Foreskin keratinocyte (primary cell): ENCODE measurements at places on chromosomes 3 and 15. TPM values are rescaled to one million over a fixed set of nuclear protein-coding genes. Genes with fewer than 3 reads are reported as not detected.

KBTBD13 gene
- not detected in 2 replicates for polyA plus RNA-seq

GRCh38 chr15:62403164-62403809 lies 238.2 kb upstream of the C2CD4B start:
- DNase-seq = peak; percentile 43

- DNase-seq = no peak
Observed at GRCh38 chr15:36831904-36832287, 252.5 kb downstream of the CDIN1 start.

GRCh38 chr15:34861214-34861613 lies 65.9 kb upstream of the ACTC1 start:
- DNase-seq = no peak

DNA sequence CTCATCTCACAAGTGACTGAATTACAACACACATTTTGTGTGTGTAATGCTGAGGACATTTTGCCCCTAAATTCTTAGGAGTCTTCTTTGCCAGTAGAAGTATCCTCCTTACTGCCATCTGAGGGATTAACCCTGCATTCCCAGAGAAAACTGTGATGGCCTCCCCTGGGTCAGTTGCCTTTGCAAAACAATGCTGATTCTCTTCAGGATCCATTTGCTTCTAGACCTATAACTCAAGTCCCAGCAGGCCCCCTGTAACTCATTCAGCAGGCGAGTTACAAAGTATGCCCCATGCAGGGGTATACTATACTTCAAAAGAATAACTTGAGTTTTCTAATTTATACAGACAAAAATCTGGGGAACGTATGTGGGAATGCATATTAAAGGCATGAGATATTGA lies 6.6 kb upstream of the MCF2L2 start:
- DNase-seq = no peak
